ENCODE measurements at places on chromosomes 7 and 10. TPM values are rescaled to one million over a fixed set of nuclear protein-coding genes. Genes with fewer than 3 reads are reported as not detected.

DNA sequence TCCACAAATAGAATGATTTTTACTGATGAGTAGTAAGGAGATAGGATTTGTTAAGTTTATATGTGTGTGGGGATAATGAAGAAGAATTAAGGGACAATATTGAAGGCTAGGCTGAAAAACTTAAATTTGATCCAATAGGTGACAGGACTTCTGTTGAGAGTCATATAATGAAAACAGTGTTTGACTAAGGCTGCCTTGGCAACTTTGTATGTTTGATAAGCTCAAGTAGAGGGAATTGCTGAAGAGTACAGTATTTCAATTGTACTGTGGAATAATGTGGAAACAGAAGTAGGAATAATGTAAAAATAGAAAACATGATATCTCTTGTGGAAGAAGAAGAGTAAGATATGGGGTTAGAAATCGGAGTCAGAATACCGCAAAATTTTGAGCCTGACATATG lies 10.5 kb downstream of the R3HCC1L start:
- no peak overlapping the region for H3K27ac ChIP-seq
- H3K4me3 ChIP-seq, result no peak overlapping the region
- no peaks in the 10 kb centered on the region for H3K36me3 ChIP-seq
- no peaks in the 10 kb centered on the region for H3K4me1 ChIP-seq
- peak; percentile 13 for DNase-seq
- H3K27me3 ChIP-seq, result no peaks in the 10 kb centered on the region

DNA sequence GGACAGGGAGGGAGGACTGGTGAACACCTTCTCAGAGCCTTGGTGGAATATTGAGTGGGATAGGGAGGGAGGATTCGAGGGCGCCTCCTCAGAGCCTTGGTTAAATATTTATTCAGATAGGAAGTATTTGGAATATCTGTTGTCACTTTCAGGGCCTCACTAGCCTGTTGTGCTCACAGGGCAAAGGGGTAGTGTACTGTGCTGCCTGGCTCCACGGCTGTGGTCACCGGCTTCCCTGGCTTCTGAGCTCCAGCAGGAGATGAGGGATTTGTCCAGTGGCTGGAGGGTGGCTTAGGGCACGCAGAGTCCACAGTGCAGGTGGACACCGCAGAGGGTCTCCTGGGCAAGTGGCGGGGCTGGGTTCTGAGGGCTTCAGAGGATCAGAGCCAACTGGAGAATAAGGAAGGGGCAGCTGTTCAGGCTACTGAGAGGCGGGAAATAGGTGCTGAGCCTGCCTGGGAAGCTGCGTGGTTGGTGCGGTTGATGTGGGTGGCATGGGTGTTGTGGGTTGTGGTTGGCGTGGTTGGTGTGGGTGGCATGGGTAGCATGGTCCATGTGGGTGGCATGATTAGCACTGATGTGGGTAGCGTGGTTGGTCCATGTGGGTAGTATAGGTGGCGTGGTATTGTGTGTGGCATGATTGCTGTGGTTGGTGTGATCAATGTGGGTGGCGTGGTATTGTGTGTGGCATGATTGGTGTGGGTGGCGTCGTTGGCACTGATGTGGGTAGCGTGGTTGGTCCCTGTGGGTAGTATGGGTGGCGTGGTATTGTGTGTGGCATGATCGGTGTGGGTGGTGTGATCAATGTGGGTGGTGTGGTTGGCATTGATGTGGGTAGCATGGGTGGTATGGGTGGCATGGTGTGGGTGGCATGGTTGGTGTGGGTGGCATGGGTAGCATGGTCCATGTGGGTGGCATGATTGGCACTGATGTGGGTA lies 16.7 kb downstream of the INPP5A start:
- DNase-seq, result no peak
- no peaks in the 10 kb centered on the region for H3K27me3 ChIP-seq
- peaks cover 3% of the 10 kb centered on the region for H3K36me3 ChIP-seq
- H3K4me1 ChIP-seq, result no peaks in the 10 kb centered on the region

GRCh38 chr7:120233338-120233737 lies 39.6 kb upstream of the KCND2 start:
- H3K4me1 ChIP-seq, result no peaks in the 10 kb centered on the region
- no peak for DNase-seq
- H3K27ac ChIP-seq, result no peak overlapping the region
- H3K27me3 ChIP-seq, result no peaks in the 10 kb centered on the region

DNA sequence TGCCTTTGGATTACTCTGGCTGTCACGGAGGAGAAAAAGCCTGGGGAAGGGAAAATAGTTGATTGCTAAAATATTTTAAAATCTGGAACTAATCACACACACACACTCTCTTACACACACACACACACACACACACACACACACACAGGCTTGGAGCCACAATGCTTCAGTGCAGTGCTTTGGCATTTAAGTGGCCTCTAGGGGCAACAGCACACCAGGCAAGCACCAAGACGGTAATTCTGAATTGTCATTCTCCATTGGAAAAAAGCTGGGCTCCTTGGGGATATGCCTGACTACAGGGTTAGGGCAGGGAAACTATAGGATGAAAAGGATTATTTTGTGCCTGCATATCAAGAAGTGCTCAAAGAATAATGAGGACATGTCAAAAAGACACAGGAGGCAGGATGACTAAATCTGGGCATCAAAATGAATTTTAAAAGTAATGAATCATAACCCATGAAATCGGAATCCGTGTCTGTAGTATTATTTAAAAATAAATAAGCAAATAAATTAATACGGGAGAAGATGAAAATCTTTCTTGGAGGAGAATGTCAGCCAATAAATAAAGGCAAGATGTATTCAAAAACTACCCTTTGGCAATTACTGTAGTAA lies 30.4 kb upstream of the DDC start:
- H3K27ac ChIP-seq, result no peak overlapping the region
- peak; percentile 67 for DNase-seq
- no peak overlapping the region for H3K4me3 ChIP-seq
- H3K27me3 ChIP-seq, result no peaks in the 10 kb centered on the region
- H3K4me1 ChIP-seq, result no peaks in the 10 kb centered on the region

DNA sequence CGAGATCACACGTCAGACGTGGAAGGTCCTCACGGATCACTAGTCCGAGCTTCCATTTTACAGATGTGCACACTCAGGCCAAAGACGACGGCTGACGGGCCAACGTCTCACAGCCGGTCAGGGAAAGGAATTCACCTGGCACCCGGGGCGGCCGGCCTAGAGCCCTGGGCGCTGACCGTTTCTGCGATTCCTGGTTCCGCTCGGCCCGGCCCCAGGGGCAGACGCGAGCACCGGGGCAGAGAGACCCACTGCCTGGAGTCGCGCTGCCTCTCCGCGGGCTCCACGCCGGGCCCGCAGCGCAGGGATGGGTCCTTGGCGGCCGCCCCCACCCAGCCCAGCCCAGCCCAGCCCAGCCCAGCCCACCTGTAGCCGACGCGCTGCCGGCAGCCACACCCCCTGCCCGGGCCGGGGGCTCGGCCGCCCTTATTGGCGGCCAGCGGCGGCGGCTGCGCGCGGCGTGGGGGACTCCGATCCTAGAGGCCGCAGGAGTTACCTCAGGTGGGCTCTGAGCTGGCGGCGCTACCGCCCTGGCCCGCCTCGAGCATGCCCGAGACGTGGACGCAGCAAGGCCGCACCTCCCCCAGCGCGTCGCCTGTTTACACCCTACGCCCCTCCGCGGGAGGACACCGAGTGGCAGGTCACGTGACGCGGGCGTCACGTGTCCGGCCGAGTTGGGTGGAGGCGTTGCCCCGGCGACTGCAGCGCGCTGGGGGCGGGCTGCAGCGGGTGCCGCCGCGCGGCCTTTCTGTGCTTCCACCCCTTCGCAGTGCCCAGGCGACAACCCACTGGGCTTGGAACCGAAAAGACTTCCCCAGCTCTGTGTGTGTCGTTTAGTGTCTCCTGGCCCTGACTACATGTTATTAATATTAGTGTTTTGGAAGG lies 78.1 kb downstream of the ZFAND4 start:
- H3K27me3 ChIP-seq, result peaks cover 10% of the 10 kb centered on the region
- DNase-seq, result peak; percentile 94
- no peaks in the 10 kb centered on the region for H3K36me3 ChIP-seq

GRCh38 chr7:127114742-127115265 lies 137.9 kb downstream of the GRM8 start:
- H3K27ac ChIP-seq, result no peak overlapping the region
- H3K27me3 ChIP-seq, result no peaks in the 10 kb centered on the region
- H3K36me3 ChIP-seq, result no peaks in the 10 kb centered on the region

GRCh38 chr10:28714401-28715053 lies 37.2 kb downstream of the BAMBI start:
- DNase-seq, result no peak
- H3K27me3 ChIP-seq, result no peaks in the 10 kb centered on the region
- H3K27ac ChIP-seq, result no peak overlapping the region
- H3K4me1 ChIP-seq, result no peaks in the 10 kb centered on the region

Gene ADCY1
- 0.22 TPM for polyA plus RNA-seq

Gene ABCC2
- 0.82 TPM for polyA plus RNA-seq

Gene NACAD
- 1.2 TPM for polyA plus RNA-seq

Gene OR2A7
- 2.0 TPM for polyA plus RNA-seq

Gene SPDYE5
- polyA plus RNA-seq, result 0.06 TPM
